ENCODE measurements at places on chromosomes 2 and 18.

DNA sequence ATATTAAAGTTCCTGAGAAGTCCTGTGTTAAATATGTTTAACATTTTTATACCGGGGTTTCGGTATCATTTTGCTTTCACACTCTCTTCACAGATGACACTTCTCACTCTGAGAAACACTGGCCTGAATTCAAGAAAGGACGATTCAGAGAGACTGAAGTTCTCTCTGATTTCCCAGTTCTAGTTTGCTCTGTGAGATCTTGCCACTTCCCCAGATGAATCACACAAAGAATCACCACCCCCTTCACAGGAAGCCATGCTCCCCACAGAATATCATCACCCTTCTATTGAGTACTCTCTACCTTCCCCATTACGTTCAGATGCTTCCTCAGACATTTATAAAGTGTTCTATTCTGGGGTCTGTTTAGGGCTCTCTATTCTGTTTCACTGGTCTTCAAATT lies 16.1 kb upstream of the CD207 start:
- DNase-seq: peak; percentile 14

GRCh38 chr2:174122185-174122584 lies 126.1 kb downstream of the OLA1 start:
- DNase-seq: no peak

GRCh38 chr18:79011300-79011870 lies 31.8 kb downstream of the SALL3 start:
- no peak for DNase-seq

DNA sequence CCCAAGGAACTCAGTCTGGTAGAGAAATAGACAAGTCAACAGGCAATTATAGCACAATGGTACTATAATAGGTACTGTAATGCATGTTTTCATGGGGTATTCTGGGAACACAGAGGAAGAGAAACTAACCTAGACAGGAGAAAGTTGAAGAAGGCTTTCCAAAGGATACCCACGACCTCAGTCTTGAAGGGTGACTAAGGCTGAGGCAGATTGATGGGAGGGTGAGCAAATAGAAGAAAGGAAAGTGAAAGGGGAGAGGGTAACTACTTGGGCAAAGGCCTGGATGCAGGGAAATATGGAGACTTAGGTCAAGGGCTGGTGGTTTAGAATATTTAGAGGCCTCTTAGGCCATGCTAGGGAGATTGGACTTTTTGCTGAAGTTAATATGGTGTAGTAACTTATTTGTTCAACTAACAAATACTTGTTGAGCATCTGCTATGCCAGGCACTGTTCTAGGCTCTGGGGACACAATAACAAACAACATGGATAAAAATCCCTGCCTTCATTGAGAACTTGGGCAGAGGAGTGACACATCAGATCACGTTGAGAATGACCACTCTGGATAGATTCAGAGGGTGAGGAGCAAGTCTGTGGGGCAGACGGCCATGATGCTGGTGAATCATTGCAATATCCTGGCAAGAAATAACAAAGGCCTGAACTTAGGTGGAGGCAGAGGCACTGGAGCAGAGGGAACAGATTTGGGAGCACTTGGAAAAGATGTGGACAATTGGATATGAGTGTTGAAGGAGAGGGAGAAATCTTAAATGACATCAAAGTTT lies 56.4 kb downstream of the PLB1 start:
- DNase-seq: no peak

DNA sequence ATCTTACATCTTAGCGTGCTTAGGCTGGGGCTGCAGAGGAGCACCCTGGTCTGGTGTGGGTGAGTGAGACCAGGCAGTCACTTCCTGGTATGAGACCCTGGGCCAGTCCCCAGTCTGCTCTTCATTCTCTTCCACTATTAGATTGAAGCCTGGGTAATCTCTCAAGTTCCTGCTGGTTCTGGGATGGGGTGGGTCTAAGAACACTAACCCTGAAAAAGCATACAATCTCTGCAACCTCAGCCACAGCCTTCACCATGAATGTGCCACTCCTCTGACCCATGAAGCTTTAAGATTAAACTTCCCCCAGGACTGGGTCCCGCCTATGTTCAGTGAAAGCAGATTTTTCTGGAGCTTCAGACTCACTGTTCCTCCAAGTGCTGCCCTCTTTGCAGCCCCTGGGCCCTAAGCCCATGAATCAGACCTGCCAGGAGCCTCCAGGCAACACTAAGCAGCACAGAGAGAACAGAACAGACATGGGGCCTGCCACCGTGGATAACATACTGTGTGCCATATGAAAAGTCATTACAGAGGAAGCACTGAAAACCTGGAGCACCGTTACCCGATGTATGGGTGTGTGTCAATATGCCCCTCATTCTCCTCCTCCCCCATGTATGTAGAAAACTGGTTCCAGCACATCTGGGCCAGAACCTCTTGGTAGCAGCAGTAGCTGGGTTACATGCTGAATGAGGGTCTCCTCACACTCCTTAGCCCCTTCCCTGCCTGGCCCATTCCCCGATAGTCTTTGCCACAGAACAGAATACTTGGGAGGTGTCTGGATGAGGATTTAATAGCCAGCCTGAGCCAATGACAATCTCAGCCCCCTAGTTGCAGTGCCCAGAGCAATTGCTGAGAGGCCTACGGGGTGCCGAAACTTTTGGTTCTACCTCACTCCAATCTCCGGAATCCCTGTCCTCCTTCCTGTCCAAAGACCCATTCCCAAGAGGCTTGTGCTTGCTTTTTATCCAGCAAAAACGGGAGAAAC lies 2.7 kb upstream of the SIX2 start:
- no peak for DNase-seq

GRCh38 chr2:119704670-119705120 lies 25.7 kb downstream of the TMEM177 start:
- no peak for DNase-seq

DNA sequence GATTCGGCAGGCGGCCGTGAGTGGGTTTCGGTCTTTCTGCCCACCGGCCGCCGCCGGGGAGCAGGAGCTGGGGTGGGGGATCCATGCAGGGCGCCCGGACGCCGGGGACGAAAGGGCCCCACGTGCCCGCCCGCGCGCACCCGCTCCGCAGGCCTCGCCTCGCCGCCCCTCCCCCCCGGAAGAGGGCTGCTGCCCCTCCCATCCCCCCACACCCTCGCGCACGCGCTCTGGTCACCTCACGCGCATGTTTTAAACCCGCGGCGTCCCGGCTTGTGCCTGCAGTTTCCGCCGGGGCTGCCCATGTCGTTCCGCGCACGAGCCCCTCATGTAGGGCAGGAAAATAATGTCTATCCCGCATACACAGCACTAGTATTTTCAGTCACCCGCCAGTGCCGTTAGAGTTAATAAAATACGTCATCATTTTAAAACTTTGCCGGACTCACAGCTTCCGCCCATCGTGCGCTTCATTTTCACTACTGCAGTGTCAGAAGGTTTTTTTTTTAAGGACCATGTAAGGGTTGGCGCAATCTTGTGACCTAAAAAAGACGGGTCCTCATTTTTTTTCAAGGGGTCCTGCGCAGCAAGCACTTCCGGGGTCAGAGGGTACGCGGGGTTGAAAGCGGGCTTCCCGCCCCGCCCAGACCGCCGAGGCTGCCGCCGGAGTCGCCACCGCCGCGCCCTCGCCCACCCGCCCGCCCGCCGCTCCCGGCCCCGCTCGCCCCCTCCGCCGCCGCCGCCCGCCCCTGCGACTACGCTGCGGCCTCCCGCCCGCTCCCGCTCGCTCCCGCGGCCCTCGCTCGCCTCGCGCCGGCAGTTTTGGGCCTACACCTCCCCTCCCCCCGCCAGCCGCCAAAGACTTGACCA lies at the start of gene PCBP1:
Gene PCBP1, plus strand, starts transcription at position 640 of the 864 bp plus-strand sequence. CDS start 267 bp downstream, outside the sequence.
- peak; percentile 93 for DNase-seq

DNA sequence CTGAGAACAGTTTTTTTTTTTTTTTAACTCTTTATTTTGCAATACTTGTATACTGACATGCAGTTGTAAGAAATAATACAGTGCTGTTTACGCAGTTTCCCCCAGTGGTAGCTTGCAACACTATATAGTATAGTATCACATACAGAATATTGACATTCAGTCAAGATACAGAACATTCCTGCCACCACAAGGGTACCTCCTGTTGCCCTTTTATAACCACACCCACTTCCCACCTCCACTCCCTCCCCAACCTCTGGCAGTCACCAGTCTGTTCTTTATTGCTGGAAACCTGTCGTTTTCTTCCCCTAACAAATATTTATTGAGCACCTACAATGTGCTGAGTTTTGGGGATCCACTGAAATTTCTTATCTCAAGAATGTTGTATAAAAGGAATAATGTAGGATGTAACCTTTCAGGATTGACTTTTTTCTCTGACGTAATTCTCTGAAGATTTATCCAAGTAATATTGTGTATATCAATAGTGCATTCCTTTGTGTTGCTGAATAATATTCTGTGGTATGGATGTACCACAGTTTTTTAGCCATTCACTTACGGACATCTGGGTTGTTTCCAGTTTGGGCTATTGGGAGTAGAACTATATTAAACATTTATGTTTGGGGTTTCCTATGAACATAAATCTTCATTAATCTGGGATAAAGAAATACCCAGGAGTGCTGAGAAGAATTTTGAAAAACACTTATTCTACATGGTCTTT lies 51.4 kb upstream of the EML6 start:
- no peak for DNase-seq

- DNase-seq: no peak
Observed at GRCh38 chr2:209653134-209653533, 118.5 kb upstream of the UNC80 start.

- DNase-seq: no peak
Observed at GRCh38 chr2:17799301-17800120, 16.7 kb upstream of the MSGN1 start.

DNA sequence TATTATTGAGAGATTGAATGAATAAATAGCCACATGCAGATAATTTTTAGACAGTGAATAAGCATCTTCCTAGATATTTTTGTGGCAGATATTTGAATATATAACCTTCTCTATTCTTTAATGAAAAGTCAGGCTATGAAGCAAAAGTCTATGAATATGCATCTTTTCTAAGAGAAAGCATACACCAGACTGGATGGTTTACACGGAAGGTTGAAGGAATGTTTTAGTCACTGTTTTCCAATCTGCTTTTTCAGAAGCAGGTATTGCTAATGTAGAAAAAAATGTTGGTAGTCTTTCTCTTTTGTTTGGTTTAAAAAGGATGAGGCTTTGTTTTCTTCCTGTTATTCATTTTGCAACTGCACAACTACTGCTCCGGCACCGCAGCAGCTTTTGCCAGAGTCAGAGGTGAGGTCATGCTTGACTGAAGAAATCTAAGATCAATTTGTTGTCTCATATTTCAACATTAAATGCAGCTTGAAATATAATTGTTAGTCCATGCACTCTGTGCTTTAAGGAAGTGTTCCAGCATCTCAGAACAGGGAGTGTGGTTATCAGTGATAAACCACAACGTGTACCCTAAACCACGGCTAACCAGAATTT lies 1540.8 kb upstream of the PIK3C3 start:
- no peak for DNase-seq

DNA sequence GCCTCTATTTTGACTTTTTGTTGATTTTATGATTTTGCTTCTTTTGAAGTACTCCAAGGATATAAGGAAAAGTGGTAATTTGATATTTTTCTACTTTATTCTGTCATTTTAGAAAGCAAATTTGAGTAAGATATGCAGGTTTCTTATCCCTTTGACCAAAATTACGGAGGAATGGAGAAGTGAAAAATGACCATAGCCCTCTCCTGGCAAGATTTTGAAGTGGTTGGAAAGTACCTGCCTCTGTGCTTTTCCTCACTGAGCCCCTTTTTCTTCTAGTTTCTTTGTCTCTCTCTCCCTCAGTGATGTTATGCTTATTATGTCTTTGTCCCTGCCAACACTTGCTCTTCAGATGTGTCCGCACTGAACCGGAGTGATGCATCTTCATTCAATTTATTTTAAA lies 898.1 kb downstream of the EPHA4 start:
- no peak for DNase-seq

DNA sequence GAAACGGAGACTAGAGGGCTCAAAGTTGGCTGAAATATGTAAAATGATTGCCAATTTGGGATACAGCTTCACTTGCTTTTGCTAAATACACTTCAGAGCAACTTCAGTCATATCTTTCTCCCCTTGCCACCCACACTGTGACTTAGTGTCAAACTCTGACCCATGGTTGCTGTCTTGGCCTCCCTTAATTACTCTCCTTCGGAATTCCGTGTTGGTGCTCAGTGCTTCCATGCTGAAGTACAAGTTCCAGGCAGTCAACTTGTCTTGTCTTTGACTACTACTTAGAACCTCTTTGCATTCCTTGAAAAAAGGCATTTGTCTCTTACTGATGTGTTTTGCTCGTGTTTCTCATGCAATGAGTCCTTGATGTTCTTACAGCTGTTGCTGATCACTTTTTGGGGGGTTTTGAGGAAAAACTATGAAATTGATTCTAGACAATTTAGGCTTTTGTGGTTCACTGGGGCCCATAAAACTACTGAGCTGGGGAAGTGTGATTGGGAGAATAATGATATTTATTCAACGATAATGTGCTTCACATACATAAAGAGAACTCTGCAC lies 146.0 kb downstream of the UBE2E3 start:
- no peak for DNase-seq

GRCh38 chr2:68669651-68670050 lies 26.3 kb downstream of the PROKR1 start:
- DNase-seq: no peak

GRCh38 chr2:210099940-210100339 lies 71.3 kb downstream of the KANSL1L start:
- no peak for DNase-seq

DNA sequence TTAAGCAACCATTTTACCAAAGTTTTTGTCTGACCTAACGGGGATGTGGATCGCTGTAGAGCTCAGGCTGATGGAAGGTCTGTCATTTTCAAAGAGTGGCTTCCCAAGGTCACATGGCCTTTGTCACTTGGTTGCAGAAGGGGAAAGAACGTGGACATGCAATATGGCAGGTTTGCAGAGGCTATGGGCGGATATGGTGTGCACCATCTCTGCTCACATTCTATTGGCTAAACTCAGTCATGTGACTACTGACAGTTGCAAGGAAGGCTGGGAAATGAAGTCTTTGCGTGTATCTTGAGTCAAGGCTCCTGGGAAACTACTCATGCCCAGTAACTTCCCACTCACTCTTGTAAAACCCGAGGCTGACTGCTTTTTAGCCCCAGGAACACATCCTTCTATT lies 96.8 kb downstream of the ST6GAL2 start:
- DNase-seq: no peak

DNA sequence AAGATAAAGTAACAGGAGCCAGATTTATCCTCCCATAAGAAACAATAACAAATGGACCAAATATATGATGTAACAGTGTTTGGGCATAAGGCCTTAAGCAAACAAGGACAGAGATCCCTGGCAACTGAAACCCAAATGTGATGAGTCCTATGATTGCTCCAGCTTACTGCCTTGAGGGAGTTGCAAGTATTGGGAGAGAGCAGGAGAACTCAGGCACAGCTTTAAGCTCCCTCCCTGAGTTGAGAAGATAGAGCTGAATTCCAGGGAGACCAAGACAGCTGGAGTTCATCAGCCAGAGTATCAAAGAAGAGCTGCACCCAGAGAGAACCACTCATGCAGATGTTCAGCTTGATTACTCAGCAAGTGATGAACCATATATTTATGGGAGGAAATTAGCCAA lies 814.5 kb upstream of the RAB6C start:
- no peak for DNase-seq

DNA sequence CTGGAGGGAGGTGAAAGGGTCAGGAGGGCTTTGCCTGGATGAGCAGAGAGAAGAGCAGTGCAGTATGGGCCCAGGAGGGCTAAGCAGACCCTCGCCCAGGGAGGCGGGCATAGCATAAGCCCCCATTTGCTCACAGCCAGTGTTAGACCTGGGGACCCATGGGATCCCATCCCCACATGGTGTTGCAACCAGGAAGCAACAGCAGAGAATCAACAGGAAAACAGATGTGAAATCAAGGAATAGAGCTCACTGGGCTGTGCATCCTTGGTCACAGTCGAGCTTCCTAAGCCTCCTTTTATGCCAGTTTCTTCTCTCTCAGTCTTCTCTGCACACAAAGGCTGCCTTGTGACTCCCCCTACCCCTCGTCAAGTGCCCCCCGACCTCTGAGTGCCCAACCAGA lies 19.9 kb downstream of the ASB18 start:
- no peak for DNase-seq

Data from putamen (tissue), 1 donor.